ENCODE measurements at places on chromosomes 2 and 18. TPM values are rescaled to one million over a fixed set of nuclear protein-coding genes. Genes with fewer than 3 reads are reported as not detected.

LINC00305 gene
- not detected for total RNA-seq

C18orf54 gene
- total RNA-seq, result 0.96 TPM

NIFK gene
- total RNA-seq, result 31.9 TPM

CCDC141 gene
- total RNA-seq, result 2.0 TPM

KATNAL2 gene
- not detected for total RNA-seq

NYAP2 gene
- not detected for total RNA-seq

- no peak for DNase-seq
- peaks cover 19% of the 10 kb centered on the region for H3K4me1 ChIP-seq
Measured at GRCh38 chr2:64203858-64204632, 59.8 kb upstream of the PELI1 start.

GRCh38 chr2:18814387-18814786 lies 225.0 kb upstream of the NT5C1B start:
- no peaks in the 10 kb centered on the region for H3K27me3 ChIP-seq
- DNase-seq, result no peak
- no peak overlapping the region for H3K27ac ChIP-seq

DNA sequence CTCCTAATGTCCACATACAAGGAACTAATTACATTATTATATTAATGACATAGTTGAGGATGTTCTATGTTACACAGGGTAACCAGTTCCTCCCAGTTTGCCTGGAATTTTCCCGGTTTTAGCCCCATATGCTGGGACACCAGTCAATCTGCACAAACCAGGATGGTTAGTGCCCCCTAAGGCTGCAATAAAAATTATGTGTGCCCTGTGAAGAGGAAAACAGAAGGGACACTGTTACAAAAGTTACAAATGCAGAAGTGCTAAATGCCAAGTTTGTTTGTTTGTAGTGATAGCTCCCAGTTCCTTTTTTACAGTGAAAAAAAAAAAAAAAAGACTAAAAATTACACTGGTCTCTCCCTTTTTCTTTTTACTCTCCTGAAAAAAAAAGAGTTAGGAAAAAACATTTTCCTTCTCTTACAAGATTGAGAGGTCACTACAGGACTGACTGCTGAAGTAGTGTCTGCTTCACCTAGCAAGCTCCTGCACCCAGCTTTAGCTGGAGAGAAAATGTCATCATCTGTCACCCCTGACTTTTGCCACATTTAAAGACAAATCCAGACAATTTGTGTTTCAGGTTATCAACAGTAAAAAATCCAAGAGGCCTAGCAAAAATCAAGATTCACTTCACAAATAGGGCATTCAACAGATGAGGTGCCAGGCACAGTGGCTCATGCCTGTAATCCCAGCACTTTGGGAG lies 3.2 kb downstream of the ANKRD44 start:
- H3K36me3 ChIP-seq, result no peaks in the 10 kb centered on the region
- H3K4me3 ChIP-seq, result no peak overlapping the region
- no peaks in the 10 kb centered on the region for H3K27me3 ChIP-seq
- no peak for DNase-seq

- peaks cover 59% of the 10 kb centered on the region for H3K36me3 ChIP-seq
- H3K4me3 ChIP-seq, result no peak overlapping the region
- H3K4me1 ChIP-seq, result no peaks in the 10 kb centered on the region
- H3K27ac ChIP-seq, result no peak overlapping the region
- no peaks in the 10 kb centered on the region for H3K27me3 ChIP-seq
Measured at GRCh38 chr2:15471606-15472005, 89.5 kb downstream of the NBAS start.

GRCh38 chr2:184860744-184861143 lies 262.4 kb downstream of the ZNF804A start:
- no peak overlapping the region for H3K27ac ChIP-seq
- no peaks in the 10 kb centered on the region for H3K4me1 ChIP-seq
- H3K36me3 ChIP-seq, result no peaks in the 10 kb centered on the region
- H3K4me3 ChIP-seq, result no peak overlapping the region
- no peaks in the 10 kb centered on the region for H3K27me3 ChIP-seq

GRCh38 chr2:195898505-195899191 lies 170.0 kb downstream of the DNAH7 start:
- H3K27me3 ChIP-seq, result no peaks in the 10 kb centered on the region
- no peak overlapping the region for H3K4me3 ChIP-seq
- H3K27ac ChIP-seq, result no peak overlapping the region
- H3K36me3 ChIP-seq, result no peaks in the 10 kb centered on the region
- DNase-seq, result no peak

DNA sequence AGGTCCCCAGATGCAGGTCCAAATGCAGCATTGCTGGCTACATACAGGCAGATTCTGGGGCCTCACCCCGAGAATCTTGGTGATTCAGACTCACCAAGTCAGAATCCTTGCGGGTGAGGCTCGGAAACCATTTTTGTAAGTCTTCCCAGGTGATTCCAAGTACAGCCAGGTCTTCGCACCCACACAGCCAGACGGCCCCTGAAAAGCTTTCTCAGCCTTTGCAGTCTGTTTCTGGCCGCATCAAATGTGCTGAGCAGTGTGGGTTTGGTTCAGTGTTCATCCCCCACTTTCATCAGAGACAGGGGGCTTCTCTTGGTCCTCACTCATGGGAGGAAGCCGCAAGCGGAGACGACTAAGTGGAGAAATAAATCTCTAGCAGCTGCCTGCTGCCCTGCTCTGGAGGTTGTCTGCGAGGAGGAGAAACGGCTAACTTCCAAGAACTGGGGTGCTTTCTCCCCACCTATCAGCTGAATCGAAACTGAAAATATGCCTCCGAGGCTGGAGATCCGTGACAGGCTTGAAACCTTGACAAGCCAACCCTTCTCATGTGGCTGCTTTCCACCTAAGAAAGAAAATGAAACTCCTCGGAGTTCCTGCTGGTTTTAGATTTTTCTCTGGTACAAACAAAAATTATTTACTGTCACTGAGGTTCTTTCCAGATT lies 8.9 kb upstream of the TMEM185B start:
- peak; percentile 66 for DNase-seq
- no peaks in the 10 kb centered on the region for H3K27me3 ChIP-seq
- H3K4me1 ChIP-seq, result no peaks in the 10 kb centered on the region
- H3K4me3 ChIP-seq, result peak overlapping the region; percentile 68

- H3K27me3 ChIP-seq, result no peaks in the 10 kb centered on the region
- H3K4me3 ChIP-seq, result no peak overlapping the region
- no peak for DNase-seq
- H3K4me1 ChIP-seq, result no peaks in the 10 kb centered on the region
- no peak overlapping the region for H3K27ac ChIP-seq
Measured at GRCh38 chr2:8475349-8476031, 206.4 kb upstream of the ID2 start.

DNA sequence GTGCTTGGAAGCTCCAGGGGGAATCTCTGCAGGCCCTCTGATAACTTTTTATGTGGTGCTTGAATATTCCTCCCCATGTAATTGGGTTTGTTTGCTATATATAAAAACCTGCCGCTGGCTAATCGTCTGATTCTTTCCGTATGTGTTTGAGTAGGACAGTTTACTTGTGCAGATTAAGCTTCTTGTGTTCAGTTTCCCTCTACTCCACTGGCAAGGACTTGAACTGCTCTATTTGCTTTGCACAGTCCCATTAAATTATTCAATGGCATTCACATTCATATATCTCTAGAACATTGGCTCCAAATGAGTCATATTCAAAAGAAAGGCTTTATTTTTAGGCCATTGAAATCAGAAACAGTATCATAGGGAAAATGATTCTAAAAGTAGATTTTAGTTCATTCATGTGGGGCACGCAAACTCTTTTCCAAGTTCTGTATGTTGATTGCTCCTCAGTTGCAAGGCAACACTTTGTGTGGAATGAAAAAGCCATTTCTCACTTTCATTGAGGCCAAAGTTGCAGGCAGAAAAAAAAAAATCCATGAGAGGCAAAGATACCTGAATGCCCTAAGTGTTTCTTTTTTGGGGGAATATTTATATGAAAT lies 1682.3 kb upstream of the PIK3C3 start:
- no peaks in the 10 kb centered on the region for H3K36me3 ChIP-seq
- H3K4me1 ChIP-seq, result no peaks in the 10 kb centered on the region
- DNase-seq, result no peak
- no peak overlapping the region for H3K27ac ChIP-seq

- DNase-seq, result no peak
- no peaks in the 10 kb centered on the region for H3K4me1 ChIP-seq
- no peak overlapping the region for H3K4me3 ChIP-seq
- H3K27ac ChIP-seq, result no peak overlapping the region
Measured at GRCh38 chr2:101354420-101355311, 32.6 kb downstream of the CREG2 start.

DNA sequence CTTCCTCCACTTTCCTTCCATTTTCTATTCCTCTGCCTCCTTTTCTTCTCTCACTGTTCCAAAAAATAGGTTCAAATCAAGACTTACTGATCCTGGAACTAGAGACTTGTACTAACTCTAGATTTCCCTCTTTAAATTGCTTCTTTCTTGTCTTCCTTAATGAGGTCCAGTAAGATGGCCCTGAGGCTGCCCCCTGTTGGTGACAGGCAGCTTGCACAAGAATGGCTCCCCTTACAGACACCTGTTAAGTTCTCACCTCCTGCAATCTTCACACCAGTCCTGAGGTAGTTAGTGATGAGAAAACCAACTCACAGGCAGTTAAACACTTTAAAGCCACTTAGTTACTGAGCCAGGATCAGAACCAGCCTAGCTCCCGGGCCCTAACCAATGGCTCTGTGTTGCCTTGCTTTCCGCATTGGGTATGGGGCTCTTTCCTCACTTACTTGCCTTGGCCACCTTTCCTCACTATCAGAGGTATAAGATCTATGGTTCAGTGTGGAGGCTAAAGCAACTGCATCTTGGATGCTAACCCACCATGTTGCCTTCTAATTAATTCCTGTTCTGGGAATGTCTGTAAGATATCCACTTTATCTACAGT lies 130.6 kb downstream of the AKAIN1 start:
- H3K27me3 ChIP-seq, result no peaks in the 10 kb centered on the region
- H3K4me1 ChIP-seq, result no peaks in the 10 kb centered on the region
- no peak overlapping the region for H3K27ac ChIP-seq
- DNase-seq, result no peak
- no peaks in the 10 kb centered on the region for H3K36me3 ChIP-seq
- H3K4me3 ChIP-seq, result no peak overlapping the region

DNA sequence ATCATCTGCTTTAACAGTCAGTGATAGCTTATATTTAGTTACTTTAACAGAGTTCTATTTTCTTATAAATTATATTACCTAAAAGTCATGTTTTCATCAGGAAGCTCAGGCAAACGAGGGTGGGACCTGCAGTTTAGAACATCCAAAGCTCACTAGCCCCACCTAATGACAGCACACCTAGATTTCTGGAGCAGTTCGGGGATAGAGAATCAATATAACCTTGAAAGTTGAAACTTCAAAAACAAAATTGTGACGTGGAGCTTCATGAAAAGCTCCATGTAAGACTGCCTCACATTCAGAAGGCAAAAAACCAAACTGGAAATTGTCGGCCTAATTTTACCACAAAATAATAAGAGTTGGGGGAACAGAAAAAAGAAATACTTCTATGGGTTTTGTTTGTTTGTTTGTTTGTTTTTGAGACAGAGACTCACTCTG lies 185.9 kb upstream of the CCDC150 start:
- no peak overlapping the region for H3K4me3 ChIP-seq
- no peaks in the 10 kb centered on the region for H3K36me3 ChIP-seq
- no peak overlapping the region for H3K27ac ChIP-seq
- H3K4me1 ChIP-seq, result no peaks in the 10 kb centered on the region

GRCh38 chr2:176317623-176318065 lies 48.4 kb downstream of the MTX2 start:
- H3K27ac ChIP-seq, result no peak overlapping the region
- no peaks in the 10 kb centered on the region for H3K4me1 ChIP-seq
- no peaks in the 10 kb centered on the region for H3K27me3 ChIP-seq

DNA sequence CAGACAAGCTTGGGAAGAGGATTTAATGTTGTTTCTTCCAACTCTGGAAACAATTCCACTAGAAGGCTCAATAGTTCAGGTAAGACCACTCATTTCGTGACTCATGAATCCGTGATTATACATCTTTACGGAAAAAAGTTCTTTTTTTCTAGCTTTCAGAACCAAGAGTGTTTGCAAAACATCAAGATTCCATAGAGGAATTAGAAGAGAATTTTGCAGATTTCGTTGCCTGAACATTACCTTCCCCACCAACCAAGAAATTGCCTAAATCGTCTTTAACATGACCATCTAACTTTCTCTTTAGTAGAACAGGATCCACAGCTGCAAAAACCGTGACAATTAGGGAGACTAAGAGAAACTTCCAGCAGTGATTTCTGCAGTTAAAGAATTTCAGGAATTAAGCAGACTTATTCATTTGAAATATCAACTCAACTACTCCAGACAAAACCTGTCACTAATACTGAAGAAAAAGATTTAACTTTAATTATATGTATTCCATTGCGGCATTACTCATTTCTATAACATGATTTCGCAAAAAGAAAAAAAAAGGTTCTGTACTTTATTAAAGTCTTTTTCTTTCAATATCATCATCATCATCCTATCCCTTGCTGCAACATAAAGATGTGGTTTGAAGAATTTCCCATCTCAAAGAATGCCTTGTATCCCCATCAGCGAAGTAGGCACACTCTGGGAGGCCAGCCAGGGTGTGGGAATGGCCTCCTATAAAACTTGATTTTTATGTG lies 1.9 kb upstream of the NAB1 start:
- peaks cover 13% of the 10 kb centered on the region for H3K4me1 ChIP-seq
- H3K4me3 ChIP-seq, result peak overlapping the region; percentile 92
- DNase-seq, result no peak
- H3K36me3 ChIP-seq, result no peaks in the 10 kb centered on the region

- H3K36me3 ChIP-seq, result peaks cover 4% of the 10 kb centered on the region
- no peaks in the 10 kb centered on the region for H3K27me3 ChIP-seq
- DNase-seq, result no peak
- no peak overlapping the region for H3K27ac ChIP-seq
- no peaks in the 10 kb centered on the region for H3K4me1 ChIP-seq
Measured at GRCh38 chr2:202566286-202566685, 68.5 kb upstream of the FAM117B start.

DNA sequence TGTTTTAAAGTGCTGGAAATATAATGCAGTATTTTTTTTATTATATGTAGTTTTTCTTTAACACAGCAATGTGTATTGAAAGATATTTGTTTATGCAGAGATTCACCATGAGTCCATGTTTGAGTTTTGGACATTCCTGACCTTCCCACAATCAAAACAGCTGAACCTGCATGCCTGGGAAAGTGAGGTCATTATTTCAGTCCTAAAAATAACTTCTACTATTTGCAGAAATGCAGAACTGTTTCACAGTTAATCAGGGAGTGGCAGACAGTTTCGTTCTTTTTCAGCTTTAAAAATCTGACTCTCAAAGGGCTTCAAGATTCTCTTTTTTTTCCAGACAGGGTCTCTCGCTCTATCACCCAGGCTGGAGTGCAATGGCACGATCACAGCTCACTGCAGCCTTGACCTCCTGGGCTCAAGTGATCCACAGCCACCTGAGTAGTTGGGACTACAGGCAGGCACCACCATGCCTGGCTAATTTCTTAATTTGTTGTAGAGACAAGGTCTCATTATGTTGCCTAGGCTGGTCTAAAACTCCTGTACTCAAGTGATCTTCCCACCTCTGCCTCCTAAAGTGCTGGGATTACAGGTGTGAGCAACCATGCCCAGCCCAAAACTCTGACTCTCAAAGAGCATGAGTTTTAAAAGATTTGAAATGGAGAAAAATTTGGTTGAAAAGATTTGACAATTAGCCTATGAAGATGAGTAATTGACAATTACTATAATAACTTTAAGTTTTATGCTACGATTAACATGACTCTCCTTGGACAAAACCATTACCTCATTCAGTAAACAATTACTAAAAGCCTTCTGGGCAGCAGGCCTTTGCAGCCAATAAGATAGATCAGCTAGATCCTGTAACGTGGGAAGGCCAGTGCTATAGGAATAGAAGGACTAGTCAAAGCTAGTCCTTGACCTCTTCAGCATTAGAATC lies 5.0 kb upstream of the MYL12B start:
- no peak for DNase-seq
- H3K27ac ChIP-seq, result peak overlapping the region; percentile 100
- H3K27me3 ChIP-seq, result no peaks in the 10 kb centered on the region
- peaks cover 69% of the 10 kb centered on the region for H3K36me3 ChIP-seq
- peaks cover 54% of the 10 kb centered on the region for H3K4me1 ChIP-seq

All from ascending aorta (tissue), 2 donors.